ENCODE measurements at places on chromosomes 13 and 19.

GRCh38 chr13:110334256-110334655, 27.2 kb downstream of the COL4A2 start:
- DNase-seq, result no peak

DNA sequence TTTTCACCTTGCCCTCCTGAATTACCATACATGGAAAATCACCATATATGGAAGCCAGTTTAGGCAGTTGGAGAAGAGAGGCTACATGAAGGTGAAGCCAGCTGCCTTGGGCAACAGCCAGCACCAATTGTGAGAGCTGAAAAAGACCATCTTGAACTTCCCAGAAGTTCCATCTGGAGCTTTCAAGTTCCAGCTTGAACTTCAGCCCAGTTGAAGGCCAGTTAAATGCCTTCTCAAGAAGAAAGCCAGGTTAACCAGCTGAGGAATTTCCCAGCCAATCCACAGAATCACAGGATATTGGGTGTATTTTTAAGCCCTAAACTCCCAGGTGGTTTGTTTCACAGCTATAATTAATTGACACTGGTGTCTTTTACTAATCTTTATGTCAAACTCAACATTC, 713.6 kb upstream of the MIR17HG start:
- DNase-seq, result no peak

DNA sequence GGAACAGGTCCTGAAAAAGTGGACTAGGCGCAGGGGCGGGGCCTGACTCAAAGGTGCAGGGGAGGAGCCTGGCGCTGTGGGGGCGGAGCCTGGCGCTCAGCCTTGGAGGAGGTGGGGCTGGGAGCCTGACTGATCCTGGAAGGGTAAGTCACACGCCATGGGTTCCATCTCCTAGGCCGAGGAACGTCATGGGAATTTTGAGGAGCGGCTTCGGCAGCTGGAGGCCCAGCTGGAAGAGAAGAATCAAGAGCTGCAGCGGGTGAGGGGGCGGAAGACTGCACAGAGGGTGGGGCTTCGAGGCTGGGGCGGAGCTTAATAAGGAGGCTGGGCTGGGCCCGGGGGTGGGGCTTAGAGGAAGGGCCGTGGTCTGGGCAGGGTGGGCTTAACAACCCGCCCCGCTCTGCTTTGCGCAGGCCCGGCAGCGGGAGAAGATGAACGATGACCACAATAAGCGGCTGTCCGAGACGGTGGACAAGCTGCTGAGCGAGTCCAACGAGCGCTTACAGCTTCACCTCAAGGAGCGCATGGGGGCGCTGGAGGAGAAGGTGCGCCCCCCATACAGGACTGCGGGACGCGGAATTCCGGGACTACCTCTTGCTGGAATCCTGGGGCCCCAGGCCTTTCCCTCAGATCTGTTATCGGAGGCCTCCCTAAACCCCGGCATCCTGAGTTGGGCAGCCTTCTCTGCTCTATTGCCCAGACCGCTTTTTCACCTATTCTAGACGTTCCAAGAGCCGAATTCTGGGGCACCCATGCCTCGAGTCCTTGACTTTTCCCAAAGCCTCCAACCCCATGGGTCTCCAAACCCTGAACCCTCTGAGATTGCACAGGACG, 14.5 kb downstream of the PPFIA3 start:
- DNase-seq, result peak; percentile 40

DNA sequence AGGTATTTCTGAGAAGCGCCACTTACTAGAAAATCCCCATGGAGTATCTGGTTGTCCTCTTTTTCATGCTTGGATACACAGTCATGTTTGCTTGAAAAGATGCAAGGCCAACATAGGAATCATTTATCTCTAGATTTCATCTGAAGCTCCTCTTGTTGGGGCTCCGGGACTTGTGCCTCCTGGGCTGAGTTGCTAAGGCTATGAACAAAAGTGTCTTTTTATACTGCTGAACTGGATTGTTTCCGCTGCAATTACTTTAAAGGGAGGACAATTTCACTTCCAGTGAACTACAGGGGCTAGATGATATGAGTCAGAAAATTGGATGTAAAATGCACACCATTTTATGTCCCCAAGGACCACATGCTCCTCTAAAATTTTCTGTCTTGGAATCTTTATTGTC, 114.1 kb downstream of the TNFSF13B start:
- DNase-seq, result no peak

DNA sequence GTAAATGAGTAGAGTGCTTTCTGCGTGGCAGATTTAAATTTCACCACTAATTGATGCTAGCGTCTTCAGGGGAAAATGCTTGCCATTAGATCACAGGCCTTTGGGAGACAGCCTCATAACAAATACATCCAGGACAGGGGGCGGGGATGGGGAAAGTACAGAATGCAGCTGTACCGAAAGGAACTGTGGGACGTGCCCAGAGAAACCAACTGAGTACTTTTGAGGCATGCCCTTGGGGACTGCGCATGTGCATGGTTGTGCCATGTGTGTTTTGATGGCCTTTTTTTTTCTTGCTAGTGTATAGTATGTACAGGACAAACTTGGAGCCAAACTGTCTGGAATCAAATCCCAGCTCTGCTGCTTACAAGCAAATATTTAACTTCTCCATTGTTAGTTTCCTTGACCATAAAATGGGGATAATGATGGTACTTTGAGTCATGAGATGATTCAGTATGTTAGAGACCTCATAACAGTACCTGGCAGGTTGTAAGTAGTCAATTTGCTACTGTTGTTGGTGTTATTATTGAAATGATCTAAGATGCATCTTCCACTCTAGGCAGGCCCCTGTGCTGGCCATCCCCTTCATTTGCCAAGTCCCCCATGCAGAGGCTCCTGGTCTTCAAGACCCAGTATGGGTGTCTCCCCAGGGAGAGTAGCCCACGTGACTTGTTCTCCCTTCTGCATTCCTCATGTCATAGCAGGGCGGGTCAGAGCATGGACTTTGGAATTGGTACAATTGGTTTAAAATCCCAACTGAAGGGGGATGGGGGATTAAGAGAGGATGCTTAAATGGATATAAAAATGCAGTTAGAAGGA, 68.3 kb upstream of the NPAS1 start:
- no peak for DNase-seq

DNA sequence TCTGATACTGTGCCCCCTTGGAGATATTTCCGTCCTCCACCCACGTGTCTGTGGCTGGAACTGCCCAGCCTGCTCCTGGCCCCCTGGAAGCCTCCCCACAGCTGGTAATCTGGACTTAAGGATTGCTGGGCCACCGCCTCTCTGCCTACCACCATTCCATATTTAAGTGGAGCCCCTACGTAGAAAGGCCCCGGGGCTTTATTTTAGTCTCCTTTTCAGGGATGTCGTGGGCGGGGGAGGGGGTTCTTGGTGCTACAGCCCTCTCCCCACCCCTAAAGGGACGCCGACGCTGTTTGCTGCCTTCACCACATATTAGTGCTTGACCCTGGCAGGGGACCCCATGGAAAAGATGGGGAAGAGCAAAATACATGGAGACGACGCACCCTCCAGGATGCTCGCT, 2.7 kb upstream of the NOP53 start:
- DNase-seq, result no peak

Measured in stimulated activated naive CD4-positive, alpha-beta T cell (primary cell).